CD4-positive, CD25-positive, alpha-beta regulatory T cell (primary cell): ENCODE measurements at places on chromosomes 4 and X. TPM values are rescaled to one million over a fixed set of nuclear protein-coding genes. Genes with fewer than 3 reads are reported as not detected.

Gene L1CAM
- not detected for polyA plus RNA-seq

Gene FABP2
- not detected for polyA plus RNA-seq

Gene ABCG2
- 0.48 TPM for polyA plus RNA-seq

Gene HERC6
- 30.9 TPM for polyA plus RNA-seq

Gene PCDH11X
- not detected for polyA plus RNA-seq

Gene RS1
- not detected for polyA plus RNA-seq

Gene GABRA4
- not detected for polyA plus RNA-seq

Gene KCNE5
- not detected for polyA plus RNA-seq

Gene SMIM10
- polyA plus RNA-seq: not detected

Gene TBX22
- not detected for polyA plus RNA-seq

Gene EDA2R
- polyA plus RNA-seq: not detected

Gene OTC
- not detected for polyA plus RNA-seq

Gene SSX1
- not detected for polyA plus RNA-seq

Gene PNMA6A
- 0.11 TPM for polyA plus RNA-seq

Gene HSFX3
- polyA plus RNA-seq: not detected

Gene TMPRSS11E
- polyA plus RNA-seq: 0.22 TPM

Gene CDX4
- not detected for polyA plus RNA-seq
